Endodermal cell (in vitro differentiated cells): ENCODE measurements at places on chromosomes 13 and 19.

- no peak for DNase-seq
- no peaks in the 10 kb centered on the region for H3K36me3 ChIP-seq
- H3K4me3 ChIP-seq, result no peak overlapping the region
- H3K27me3 ChIP-seq, result peaks cover 11% of the 10 kb centered on the region
Measured at GRCh38 chr19:45448425-45448756, 19.4 kb upstream of the FOSB start.

DNA sequence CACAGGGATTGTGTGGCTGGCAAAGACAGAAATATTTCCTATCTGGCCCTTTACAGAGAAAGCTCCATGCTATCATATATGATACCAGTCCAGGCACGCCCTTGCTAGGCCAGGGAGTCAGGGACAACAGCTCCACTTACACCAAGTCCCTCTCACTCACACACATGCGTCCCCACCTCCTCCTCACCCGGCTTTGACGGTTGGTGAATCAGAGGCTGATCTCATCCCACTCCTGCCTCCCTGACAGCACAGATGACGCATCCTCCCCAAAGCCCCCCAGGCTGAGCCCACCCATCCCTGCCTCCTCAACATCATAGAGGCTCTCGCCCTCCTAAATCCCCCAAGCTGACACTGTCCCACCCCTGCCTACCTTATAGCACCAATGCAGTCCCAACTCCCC, 62.7 kb downstream of the F2RL3 start:
- H3K27me3 ChIP-seq, result no peaks in the 10 kb centered on the region
- H3K4me1 ChIP-seq, result no peaks in the 10 kb centered on the region
- no peak overlapping the region for H3K27ac ChIP-seq
- no peaks in the 10 kb centered on the region for H3K36me3 ChIP-seq
- H3K4me3 ChIP-seq, result no peak overlapping the region

DNA sequence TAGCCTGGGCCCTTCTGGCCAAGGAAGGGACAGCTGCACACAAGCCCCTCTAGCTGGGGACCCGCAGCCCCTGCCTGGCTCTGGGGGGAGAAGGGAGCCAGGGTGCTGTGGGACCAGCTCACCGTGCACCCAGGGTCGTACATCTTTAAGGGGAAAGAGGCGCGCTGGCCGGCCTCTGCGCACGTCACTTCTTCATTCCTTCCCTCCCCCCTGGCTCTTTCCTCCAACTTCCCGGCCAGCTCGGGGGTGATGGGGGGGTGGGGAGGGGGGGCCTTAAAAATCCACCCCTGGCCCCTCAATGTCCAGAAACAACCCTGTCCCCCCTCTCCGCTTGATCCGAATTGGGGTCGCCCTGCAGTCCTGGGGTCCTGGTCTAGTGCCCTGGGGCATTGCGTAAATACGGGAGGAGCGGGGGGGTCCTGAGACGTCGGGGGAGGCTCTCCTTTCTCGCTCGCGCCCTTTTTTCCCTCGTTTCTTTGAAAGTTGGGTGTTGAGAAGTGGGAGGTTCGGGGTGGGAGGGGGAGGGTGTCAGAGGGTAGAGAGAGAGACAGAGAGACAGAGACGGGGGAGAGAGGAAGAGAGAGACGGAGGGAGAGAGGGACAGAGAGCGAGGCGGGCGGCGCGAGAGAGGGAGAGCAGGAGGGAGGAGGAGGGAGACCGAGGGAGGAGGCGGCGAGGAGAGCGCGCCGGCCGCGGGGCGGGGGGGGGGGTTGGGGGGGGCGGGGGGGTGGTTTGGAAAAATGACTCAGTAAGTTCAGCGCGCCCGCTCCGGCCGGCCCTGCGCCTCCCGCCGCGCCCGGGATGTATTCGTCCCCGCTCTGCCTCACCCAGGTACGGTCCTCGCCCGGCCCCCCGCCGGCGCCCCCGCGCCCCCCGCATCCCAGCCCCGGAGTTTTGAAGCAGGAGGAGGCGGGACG, at the start of gene NFIC:
Gene NFIC, plus strand, starts transcription at position 748 of the 917 bp plus-strand sequence. Its CDS starts 54 bp downstream, at position 802.
- no peak within 1 kb of the TSS for H3K27ac ChIP-seq
- H3K36me3 ChIP-seq, result no peaks in the 10 kb centered on the region
- H3K27me3 ChIP-seq, result peaks cover 98% of the 10 kb centered on the region
- DNase-seq, result peak; percentile 74
- no peaks in the 10 kb centered on the region for H3K4me1 ChIP-seq

DNA sequence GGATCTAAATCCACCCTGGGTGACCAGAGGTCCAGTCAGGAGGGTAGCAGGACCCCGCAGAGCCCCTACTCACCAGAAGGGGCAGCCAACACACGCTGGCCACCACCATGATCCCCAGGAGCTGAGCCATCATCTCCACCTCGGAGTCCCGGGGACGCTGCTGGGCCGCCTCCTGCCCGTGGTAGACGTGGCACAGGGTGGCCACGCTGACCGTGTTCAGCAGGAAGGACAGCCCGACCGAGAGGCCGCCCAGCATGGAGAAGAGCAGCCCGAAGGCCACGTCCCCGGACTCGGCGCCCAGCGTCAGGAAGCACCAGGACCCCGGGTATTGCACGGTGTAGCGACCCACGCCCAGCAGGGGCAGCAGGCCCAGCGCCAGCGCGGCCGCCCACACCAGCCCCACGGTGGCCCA, 6.9 kb downstream of the TBXA2R start:
- peak; percentile 81 for DNase-seq
- H3K36me3 ChIP-seq, result no peaks in the 10 kb centered on the region
- no peaks in the 10 kb centered on the region for H3K4me1 ChIP-seq
- no peak overlapping the region for H3K27ac ChIP-seq
- H3K4me3 ChIP-seq, result no peak overlapping the region
